ENCODE measurements at places on chromosomes 16 and 17.

DNA sequence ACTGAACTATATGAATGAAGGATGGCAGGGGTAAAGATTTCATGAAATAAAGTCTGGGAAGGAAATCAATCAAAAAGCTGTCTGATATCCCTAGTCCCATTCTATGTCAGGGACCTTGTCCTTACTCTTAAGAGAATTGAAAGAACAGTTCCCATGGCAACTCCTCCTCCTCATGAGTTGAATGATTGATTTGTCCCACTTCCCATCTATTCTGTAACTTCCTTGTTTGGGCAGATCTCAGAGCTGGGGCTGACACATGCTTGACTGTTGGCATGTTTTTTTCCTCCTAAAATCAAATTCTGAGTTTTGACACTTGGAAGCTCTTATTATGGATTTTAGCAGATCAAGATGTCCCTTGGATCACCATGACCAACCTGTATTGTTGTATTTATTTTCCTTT lies 1138.6 kb upstream of the CDH8 start:
- no peak for DNase-seq

DNA sequence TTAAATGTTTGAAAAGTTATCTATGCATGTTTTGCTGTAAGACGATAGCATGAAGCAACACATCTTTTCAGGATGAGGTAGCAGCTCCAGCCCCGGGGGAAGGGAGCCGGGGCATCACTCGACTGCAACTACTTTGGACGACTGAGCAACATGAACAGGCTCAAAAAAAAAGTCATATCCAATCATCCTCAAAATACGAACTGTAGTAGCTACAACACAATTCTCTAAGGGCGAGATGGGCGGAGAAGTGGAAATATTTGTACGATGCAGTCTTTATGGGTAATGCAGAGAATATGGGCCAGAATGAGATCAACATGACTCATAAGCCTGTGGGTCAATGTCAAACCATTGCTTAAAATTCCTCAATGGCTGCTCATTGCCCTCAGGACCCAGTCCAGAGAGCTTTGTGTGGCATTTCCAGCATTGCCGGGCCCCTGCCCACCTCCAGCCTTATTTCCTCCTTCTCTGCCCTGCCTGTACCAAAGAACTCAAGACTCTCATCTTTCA lies 17.7 kb upstream of the SMURF2 start:
- DNase-seq = no peak

GRCh38 chr16:24747441-24747840 lies 18.0 kb downstream of the TNRC6A start:
- DNase-seq = no peak

DNA sequence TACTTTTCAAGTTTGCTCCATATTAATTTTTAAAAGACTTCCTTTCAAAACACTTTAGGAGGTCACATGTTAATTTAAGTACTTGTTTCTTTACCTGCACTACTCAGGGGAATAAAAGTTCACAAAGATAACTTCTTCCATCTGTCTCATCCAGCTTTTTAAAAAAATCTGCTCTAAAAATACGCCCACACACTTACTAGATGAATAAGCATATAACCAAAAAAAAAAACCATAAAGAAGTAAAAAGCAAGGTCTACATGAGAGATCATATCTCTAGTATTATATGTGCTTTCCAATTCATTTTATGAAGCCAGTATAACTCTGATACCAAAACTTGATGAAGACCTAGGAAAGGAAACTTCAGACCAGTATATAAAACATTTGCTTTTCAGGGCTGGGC lies 17.2 kb downstream of the SKAP1 start:
- no peak for DNase-seq

DNA sequence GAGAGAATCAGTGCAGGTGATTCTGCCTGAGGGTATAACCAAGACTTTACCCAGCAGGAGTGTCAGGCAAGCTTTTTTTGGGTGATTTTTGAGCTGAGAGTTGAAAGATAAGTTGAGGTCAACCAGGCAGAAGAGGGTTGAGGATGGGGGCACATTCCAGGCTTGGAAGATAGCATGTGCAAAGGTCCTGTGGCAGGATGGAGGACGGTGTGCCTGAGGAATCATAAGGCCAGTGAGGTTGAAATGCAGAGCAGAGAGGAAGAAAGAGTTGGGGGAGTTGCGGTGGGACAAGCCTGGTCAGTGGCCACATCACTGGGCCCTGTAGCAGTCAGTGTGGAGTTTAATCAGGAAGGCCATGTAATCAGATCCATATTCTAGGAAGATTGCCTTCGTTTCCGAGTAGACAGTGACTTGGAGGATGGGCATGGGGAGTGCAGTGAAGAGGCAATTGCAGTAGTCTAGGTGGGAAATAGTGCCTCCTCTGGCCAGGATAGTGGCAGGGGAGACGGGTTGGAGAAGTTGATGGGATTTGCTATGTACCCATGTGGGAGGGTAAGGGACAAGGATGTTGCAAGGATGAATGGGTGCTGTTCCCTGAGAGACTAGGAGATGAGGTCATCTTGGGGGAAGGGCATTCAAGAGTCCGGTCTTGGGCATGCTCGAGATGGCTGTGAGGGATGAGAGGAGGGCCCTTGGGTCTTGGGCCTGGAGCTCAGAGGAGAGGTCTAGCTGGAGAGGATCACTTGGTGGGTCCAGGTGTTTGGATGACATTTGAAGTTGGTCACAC lies 3.9 kb downstream of the PLEKHG4 start:
- DNase-seq = no peak

GRCh38 chr17:83080579-83080857 lies 1.1 kb downstream of the METRNL start:
- no peak for DNase-seq

GRCh38 chr17:77300016-77300686 lies 159.4 kb downstream of the SEC14L1 start:
- DNase-seq = no peak

GRCh38 chr17:75404731-75405364 lies 630 bp downstream of the GRB2 start:
- DNase-seq = no peak

GRCh38 chr16:743794-744500 lies 3.1 kb upstream of the CIAO3 start:
- DNase-seq = no peak

- DNase-seq = no peak
Observed at GRCh38 chr17:70070305-70071027, 4.6 kb upstream of the KCNJ16 start.

- no peak for DNase-seq
Observed at GRCh38 chr17:74744349-74744713, 4.1 kb upstream of the NHERF1 start.

DNA sequence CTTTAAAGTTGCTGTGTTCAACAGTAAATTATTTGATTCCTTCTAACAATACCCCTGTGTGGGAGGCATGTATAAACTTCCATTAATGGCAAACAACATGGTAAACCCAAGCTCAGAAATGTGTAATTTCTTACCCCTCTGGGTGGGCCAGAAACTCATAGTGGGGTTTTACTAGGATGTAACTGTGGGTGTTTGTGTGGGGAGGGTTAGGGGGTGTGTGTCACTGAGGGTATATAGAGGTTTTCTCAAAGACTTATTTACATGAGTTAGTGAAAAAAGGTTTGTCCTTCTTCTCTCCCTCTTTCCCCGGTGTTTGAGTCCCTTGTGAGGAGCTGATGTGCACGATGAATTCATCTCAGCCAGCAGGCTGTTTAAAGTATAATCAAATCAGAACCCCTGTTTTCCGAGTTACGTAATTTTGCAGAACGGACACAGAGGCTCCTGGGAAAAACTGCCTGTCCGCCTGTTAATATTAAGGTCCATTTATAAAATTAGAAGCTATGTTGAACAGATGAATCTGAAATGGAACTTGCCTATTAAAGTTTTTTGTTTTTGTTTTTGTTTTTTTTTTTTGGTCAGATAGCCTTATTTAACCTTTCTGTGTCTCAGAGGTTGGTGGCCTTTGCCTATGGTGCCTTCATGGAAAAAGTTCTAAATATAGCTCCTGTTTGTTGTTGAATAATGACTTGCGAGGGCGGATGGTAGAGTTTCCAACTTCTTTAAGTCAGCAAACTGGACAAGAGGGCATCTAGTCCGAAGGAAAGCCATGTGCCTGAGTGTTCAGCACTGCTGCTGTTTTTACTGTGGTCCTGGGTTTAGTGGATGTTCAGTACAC lies 73.3 kb downstream of the MSI2 start:
- no peak for DNase-seq

- no peak for DNase-seq
Observed at GRCh38 chr17:11328770-11329169, 87.8 kb downstream of the SHISA6 start.

GRCh38 chr16:79177018-79177417 lies 423.5 kb downstream of the MAF start:
- no peak for DNase-seq

- DNase-seq = no peak
Observed at GRCh38 chr17:11898526-11899235, 98.6 kb downstream of the ZNF18 start.

DNA sequence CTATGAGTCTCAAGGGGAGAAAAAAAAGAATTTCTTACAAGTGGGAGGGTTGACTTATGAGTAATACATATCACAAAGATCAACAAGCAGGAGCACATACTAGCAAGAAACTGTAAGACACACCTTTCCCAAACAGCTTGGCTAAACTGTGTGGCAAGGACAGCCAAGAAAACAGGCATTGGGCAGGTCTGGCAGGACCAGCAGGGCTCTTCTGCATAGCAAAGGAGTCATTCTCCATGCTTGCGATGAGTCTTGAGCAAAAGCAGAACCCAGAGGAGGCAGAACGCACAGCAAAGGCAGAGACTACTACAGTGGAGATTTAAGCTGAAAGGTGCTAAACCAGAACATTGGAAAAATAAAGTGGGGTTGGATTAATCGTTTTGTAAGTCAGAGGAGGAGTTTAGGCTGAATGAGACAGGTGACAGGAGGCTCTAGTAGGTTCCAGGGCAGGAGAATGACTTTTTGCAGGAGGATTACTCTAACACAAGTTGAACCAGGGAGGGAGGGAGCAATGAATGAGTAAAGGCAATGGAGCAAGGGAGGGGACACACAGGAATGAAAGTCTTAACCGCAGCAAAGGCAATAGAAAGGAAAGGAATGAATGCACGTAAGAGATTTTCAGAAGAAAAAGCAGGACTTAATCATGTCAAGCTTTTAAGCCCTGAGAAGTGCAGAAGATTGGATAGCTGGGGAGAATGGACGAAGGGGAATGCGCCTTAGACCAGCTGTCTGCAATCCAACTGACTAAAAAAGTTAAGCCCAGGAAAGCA lies 2.7 kb downstream of the N4BP1 start:
- no peak for DNase-seq

DNA sequence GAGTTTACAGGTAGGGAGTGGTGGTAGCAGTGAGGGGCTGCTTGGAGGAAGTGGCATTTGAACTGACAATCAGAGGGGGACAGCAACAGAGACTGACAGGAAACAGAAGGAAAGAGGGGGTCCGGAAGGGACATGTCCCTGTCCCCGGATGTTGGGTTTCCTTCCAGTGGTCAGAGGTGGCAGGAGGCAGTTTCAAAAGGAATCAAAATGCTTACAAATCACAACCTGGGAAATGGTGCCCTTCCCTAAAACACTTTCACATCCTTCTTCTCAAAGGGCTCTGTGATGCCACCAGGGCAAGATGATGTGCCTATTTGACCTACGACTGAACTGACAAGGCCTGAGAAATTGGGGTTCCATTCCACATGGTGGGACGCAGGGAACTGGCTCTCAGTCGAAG lies 19.7 kb downstream of the ADGRG1 start:
- DNase-seq = no peak

GRCh38 chr17:30226878-30227277 lies 8.6 kb downstream of the SLC6A4 start:
- DNase-seq = no peak

DNA sequence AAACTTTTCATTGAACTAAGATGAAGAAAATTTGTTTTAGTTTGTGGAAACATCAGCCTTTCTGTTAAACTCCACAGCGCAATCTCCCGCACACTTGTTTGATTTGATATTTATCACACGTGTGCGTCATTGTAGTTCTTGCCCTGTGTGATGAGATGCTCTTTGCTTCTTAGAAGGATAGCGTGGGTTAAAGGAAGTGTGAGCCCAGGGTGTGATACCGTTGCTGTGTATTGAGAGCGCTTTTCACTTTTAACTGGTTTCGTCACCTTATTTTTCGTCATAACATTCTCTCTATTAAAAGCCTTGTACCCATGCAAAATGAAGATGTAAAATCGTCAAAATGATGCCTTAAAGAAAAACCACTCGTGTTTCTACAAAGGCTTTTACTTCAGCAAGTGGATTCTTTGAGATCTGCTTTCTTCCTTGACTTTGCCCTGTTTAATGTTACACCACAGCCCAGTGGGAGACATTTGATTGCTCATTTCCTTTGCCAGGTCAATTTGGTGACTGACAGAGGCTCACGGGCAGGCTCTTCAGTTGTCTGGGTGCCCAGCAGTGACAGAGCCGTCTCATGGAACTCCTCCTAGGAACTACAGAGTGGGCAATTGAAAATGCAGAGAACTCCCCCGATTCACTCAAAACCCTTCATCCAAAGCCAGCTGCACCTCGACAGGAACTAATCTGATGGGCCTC lies 61.1 kb downstream of the RPA1 start:
- DNase-seq = no peak

GRCh38 chr17:7179317-7180254 lies at the start of gene ASGR1:
ASGR1 (minus strand) TSS chr17:7179370; CDS start chr17:7178563, 807 bp downstream.
- DNase-seq = no peak

DNA sequence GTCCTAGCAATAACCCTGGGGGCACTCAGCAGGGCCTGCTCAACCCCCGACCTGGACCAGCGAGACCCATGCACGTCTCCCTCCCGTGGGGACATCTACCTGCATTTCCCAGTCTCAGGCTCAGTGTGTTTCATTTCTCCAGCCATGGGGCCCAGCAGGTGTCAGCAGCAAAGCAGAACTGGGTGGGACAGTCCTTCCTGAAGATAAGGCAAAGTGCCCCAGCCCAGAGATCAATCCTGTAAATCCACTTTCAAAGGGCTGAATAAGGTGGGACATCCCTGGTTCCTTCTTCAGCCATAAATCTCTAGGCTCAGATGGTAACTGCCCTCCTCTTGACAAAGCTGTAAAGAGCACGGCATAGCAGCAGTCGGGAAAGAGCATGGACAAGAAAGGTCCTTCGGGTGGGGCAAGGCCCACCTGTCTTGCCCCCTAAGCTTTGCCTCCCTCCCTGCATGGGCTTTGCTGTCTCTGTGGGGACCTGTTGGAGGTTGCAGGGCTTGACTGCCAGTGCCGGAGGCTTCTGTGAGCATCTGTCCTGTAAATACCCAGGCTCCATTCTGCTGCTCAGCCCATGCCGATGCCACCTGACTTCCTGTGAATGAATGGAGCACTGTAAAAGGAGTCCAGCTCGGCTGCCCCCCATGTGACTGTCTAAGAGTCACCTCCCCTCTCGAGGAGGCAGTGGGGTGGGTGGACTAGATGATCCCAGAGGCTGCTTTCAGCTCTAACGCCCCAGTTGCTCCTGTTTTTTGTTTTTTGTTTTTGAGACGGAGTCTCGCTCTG lies 84.8 kb upstream of the TBC1D3K start:
- DNase-seq = no peak

GRCh38 chr16:46859719-46860152 lies 24.4 kb upstream of the GPT2 start:
- DNase-seq = no peak

GRCh38 chr16:7597677-7598076 lies 265.0 kb downstream of the RBFOX1 start:
- no peak for DNase-seq

GRCh38 chr16:74611721-74612120 lies 4.8 kb upstream of the GLG1 start:
- no peak for DNase-seq

- no peak for DNase-seq
Observed at GRCh38 chr17:63550817-63551639, 751 bp downstream of the DCAF7 start.
